Amniotic stem cell (primary cell): ENCODE measurements at places on chromosomes 2 and 18.

- DNase-seq = peak; percentile 20
These were observed 863.9 kb downstream of the SUCLG1 start for GRCh38 chr2:83595121-83595690.

DNA sequence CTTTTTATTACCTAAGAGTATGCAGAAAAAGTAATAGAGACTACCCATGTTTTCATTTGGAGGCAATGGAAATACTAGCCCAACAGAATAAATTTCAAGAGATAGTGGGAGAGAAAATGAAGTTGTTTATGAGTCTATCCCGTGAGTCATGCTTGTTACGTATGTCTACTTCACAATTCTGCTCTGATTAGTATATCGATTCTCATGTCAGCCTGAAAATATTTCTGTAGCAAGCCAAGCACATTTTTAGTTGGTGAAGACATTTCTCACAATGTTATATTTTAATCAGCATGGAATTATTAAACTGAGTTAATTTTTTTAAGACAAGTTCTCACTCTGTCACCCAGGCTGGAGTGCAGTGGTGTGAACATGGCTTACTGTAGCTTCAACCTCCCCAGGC lies 346.1 kb downstream of the RPRM start:
- DNase-seq = no peak

GRCh38 chr2:10028988-10029874 lies 14.1 kb upstream of the KLF11 start:
- no peak for DNase-seq

- DNase-seq = no peak
These were observed 142.2 kb downstream of the DYSF start for GRCh38 chr2:71595569-71595968.

DNA sequence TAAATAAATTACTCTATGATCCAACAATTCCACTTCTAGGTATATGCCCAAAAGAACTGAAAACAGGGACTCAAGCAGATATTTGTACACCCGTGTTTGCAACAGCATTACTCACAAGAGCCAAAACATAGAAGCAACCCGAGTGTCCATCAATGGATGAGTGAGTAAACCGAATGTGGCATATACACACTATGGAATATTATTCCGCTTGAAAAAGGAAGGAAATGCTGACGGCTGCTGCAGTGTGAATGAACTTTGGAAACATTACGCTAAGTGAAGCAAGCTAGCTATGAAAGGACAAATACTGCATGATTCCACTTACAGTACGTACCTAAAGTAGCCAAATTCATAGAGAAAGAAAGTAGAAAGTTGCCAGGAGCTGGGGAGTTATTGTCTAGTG lies 32.2 kb downstream of the MREG start:
- DNase-seq = no peak

GRCh38 chr18:51235009-51235789 lies 37.7 kb upstream of the MEX3C start:
- no peak for DNase-seq

DNA sequence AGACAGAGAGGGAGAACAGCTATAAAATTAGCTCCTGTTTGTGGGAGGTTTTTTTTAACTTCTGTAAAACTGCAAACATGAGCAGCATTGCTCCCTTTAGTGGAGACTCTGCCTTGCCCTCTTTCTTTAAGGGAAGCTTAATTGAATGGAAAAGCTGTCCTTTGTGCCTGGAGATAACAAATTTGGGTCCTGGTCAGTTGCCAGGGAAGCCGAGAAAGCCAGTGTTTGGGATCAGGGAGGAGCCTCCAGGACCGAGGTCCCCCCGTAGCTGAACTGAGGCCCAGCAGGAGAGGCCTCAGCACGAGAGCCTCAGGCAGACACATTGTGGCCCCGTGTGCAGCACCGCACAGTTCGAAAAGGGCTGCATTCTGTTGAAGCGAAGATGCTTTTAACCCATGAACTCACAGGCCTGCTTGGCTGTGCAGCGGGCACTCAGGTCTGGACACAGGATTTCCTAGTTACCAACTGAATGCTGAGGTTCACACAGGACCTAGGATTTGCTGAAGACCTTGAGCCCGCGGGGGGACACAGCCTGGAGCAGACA lies 369.7 kb downstream of the DCDC2C start:
- DNase-seq = no peak

DNA sequence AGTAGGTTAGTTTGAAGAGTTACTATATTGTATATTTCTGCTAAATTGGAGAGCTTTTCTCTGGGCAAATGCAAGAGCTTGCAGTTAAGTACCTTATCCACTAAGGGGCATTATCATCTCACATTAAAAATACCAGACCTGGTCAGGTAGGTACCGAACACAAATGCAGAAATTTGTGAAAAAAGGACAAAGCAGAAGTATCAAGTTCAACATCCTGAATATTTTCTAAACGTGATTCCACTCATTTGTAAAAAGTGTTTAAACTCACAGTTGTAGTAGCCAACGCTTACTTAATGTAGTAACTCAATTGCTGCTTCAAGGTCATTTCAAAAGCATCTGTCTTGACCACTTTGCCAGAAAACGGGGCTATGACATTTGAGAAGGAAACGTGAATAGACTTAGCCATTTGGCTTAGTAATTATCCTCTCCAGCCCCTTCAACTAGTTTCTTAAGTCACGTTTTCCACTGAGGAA lies 52.1 kb downstream of the CYRIA start:
- no peak for DNase-seq

DNA sequence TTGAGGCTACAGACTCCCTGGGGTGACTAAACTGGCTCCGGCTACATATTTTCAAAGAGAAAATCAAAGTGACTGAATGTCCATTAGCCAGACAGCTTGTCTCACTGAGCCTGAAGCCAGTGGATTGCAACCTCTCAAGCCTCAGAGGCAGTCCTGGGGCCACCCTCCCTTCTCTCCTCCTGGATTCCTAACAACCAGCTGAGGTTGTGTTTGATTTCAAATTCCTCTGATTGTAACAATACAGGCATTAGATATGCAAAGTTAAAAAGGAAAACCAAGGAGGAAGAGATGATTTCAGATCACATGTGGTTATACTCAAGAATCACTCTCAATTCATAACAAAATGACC lies 101.0 kb upstream of the LMAN1 start:
- no peak for DNase-seq

GRCh38 chr2:110853516-110853915 lies 121.1 kb downstream of the ACOXL start:
- DNase-seq = no peak

DNA sequence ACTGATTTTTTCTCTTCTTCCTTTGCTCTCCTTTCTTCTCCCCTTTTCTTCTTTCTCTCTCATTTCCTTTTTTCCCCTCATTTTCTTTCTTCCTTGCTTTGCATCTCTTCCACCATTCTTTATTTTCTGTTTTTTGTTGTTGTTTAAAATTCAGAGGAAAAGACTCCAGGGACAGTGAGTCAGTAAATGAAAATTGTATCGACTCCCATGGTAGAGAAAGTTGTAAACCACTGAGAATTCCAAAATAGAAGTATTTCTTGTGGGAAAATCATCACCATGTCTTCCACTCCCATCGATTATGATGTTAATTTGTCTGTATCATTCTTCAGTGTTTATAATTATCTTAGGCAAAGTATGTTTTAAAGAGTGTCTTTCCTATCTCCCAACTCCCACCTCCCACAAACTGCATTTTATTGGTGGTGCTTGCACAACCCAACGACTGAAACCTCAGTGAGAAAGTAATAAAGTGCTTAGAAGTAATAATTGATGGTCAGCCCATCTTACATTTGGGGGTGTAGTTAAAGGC lies 134.3 kb downstream of the IRS1 start:
- no peak for DNase-seq

- DNase-seq = no peak
These were observed 384.7 kb downstream of the ERBB4 start for GRCh38 chr2:212153923-212154322.

- DNase-seq = no peak
These were observed 160.5 kb downstream of the SETBP1 start for GRCh38 chr18:44841221-44841620.

GRCh38 chr2:203799908-203800307 lies 67.7 kb upstream of the CTLA4 start:
- DNase-seq = no peak

DNA sequence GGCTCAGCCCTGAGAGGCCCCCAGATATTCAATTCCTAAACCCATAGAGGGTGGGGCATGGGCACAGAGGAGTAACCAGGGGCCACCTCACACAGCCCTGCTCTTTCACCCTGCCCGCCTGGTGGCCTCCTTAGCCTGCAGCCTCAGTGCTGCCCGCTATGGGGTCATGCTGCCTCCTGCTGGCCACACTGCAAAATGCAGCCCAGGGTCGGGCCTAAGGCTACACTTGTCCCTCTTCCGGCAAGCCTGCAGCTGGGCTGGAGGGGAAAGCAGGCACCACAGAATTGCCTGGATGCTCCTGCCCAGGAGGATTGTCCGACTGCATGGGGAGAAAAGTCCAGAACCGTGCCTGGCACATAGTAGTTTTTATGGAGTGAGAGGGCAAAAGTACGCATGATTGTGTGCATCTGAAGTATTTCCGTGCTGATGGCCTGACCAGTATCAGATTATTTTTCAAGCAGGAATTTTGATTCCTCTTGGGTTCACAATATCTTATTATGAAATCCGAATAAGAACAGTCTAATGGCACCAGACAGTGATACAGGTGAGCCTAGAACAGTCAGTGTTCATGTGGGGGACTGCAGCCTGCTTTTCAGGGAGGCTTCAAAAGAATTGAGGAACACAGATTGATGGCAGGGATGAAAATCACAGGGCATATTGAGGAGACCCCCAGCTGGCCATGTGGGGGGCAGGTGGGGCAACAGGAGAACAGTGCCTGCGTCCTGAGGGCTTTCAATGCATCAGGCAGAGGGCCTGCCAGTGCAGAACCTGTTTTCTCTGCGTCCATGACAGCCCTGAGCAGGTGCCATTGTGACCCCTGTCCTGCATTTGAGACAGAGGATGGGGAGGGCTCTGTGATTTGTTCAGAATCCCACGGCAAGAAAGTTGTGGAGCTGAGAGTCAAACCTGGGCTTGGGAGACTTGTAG lies 51.2 kb upstream of the ALPP start:
- DNase-seq = no peak

- DNase-seq = no peak
These were observed 10.0 kb upstream of the CRYBA2 start for GRCh38 chr2:219003267-219003634.

DNA sequence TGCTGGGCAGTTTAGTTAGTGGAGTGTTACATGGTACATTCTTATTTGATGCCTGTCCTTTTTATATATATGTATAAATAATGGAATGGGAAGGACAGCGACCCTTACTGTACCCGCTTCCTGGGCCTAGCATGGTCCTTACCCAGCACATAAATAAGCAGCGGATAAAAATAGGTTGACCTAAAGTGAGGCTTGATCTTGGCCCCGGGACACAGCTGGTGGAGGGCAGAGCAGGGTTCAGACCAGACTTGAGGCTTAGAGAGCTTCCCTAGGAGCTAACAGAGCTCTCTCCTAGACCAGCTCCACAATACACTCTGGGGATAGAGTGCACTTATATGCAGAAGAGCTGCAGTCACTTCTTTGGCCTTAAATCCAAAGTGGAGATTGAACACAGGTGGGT lies 46.9 kb upstream of the RPL31 start:
- DNase-seq = no peak
